ENCODE measurements at places on chromosomes 6 and 20.

DNA sequence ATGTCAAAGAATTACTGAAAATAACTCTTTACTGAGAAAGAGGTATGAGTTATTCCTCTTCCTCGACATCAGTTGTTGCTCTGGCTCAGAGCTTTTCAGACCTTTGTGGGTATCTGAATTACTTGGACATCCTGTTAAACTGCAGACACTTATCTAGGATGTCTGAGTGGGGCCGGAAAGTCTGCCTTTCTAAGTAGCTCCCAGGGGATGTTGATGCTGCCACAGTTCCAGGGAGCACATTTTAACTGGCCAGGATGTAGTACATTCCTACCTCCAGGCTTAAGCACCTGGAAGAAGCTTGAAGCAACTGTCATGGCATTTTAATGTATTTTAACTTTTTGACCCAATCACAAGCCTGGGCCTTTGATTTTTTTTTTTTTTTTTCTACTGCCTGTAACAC, 265.8 kb upstream of the PLCB4 start:
- no peak for DNase-seq

DNA sequence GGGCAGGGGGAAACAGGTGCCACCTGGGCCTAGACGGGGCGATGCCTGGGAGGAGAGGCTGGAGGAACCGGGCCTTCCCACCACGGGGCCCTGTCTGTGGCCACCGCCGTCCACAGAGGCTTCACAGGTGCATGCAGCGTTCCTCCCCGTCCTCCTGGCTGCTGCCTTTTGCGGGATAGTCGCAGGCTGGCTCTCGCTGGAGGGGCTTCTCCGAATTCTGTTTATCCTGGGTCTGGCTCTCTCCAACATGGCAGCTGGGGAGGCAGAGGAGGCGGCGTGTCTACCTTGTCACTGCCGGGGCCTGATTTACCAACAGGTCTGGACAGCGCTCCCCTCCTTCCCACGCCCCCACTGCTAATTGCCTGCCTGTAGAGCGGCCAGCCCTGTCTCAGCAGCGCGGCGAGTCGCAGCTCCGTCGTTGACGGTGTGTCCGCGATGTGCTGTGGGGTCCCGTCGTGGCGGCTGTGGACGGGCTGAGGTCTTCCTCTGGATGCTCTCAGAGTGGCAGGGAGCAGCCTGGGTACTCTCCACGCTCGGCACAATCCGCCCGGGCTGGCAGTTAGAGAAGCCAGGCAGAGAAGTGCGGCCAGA, 262.9 kb downstream of the TAF4 start:
- DNase-seq: no peak

DNA sequence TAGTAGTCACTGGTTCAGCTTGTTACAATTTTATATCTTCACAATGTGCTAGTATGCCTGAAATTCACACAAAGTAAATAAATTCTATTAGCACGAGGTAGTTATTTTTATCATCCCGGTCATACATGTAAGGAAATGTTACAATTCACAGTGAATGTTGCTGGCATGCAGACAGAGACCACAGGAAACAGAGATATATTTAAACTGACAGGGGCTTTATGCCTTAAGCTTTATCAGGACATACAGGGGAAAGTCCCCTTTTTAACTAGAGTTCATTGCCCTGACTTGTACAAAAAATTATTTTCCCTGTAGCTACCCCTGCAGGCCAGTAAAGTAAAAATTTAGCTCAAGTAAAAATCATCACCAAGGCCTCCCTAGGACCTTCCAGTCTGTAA, 712.0 kb upstream of the NRSN1 start:
- DNase-seq: no peak

DNA sequence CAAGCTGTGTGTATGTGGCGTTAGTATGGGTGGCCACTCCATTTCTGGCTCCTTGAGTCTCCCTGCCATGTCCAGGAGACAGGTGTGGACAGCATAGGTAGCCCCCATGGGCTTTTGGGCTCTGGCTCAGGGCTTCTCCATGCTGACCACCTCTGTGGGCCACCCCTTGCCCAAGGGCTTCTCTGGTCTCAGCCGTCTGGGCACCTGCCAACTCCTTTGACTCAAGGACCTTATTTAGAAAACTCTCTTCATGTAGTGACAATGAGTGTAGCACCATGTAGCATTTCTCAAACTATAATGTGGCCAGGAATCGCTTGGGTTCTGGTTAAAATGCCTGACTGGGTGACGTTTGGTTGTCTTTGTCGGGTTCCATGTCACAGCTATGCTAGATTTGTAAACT, 5.1 kb upstream of the GTSF1L start:
- no peak for DNase-seq

DNA sequence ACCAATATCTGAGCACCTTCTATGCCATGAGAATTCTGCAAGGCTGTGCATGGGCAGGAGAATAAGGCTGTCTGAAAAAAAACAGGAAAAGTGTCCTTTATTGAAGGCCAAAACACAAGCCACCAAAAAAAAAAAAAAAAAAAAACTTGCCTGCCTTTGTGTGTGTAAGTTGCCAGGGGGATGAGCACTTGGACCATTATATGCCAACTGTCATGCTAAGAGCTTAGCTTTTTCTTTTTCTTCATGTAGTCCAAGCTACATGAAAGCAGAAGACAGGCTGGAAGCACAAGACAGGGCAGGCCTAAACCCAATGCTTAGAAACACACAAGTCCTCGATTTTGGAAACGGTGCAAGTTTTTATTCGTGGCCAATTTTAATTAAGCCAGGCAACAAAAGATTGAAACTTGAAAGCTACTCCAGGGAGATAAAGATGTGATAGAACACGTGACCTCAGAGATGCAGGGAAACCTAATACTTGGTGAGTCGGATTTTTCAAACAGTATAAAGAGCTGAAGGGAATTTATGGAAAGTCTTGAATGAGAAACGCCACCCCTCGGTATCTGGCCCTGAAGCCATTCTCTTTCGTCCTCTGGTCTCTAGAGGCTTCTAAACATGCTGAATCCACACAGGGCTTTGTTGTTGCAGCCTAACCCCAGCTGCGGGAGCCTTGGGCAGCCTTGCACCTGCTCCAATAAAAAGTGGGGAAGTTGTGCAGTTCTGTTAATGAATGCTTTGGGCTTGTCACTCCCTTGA, 8.6 kb downstream of the BMP7 start:
- no peak for DNase-seq

GRCh38 chr6:131164506-131164905, 29.2 kb downstream of the AKAP7 start:
- DNase-seq: no peak

DNA sequence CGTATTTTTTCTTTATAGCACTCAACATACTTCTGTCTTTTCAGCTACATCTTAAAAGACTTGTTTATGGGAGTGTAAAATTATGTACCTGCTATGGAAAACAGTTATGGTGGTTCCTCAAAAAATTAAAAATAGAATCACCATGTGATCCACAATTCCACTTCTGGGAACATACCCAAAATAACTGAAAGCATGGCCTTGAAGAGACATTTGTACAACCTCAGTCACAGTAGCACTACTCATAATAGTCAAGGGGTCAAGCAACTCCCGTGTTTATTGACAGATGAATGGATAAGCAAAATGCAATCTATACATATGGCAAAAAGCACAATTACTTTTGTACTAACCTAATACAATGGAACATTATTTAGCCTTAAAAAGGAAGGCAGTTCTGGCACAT, 74.5 kb downstream of the METTL24 start:
- DNase-seq: no peak

GRCh38 chr6:26390531-26390930, 7.6 kb downstream of the BTN2A2 start:
- no peak for DNase-seq

GRCh38 chr6:112109262-112109661, 21.9 kb downstream of the FAM229B start:
- DNase-seq: no peak

- no peak for DNase-seq
These were observed 98.2 kb downstream of the IRF4 start for GRCh38 chr6:489762-490161.

DNA sequence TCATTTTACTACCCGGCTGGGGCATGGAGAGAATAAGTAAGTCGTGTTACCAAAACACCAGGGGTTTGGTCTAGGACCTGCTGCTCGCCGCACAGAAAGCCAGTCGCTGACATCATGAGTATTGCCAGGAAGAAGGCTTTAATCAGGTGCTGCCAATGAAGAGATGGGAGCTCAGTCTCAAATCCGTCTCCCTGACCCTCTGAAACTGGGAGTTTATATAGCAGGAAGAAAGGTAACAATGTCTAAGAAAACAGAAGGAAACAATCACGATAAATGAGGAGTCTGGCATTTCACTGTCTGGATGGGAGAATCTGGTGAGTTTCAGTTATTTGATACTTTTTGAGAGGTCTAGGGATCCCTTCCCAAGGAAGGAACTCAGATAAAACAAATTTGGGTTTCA, 437.9 kb upstream of the JARID2 start:
- DNase-seq: no peak

DNA sequence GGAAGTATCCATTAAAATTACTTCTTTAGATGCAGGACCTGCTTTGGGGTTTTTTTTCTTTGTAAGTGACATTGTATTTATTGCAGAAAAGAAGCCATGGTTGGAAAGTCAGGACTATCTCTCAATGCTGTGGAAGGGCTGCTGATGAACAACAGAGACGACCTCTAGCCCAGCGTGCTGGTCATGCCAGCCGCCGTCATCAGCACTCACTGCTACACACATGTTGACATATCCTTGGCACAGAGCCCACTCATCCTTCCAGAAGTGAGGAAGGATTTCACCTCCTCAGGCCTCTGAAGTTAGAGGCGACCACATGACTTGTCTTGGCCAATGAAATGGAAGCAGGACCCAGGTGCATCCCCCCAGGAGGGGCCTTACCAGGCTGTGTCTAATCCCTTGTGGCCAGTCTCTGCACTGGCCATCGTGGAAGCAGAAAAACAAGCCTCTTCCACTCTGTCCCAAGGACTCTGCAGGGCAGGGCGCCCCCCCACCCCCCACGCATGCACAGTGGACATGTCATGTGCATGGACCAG, 343.5 kb downstream of the TAF4 start:
- DNase-seq: no peak

DNA sequence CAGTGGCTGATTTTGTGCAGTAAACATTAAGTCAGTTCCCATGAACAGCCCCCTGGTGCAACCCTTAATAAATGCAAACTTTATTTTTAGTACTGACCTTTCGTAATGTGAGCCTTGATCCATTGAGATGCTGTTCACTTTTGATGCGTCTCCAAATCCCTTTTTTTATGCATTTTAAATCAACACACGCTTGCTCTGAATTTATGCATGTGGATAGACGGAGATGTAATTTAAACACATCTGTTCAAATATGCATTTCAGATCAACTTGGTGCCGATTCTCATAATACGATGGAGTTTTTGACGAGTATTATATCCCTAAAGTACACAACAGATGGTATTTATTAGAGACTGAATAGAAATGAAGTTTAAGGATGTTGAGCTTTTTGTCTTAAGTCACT, 505.7 kb downstream of the CDKAL1 start:
- no peak for DNase-seq

- no peak for DNase-seq
These were observed 154.3 kb downstream of the MRPL14 start for GRCh38 chr6:43972913-43973300.

DNA sequence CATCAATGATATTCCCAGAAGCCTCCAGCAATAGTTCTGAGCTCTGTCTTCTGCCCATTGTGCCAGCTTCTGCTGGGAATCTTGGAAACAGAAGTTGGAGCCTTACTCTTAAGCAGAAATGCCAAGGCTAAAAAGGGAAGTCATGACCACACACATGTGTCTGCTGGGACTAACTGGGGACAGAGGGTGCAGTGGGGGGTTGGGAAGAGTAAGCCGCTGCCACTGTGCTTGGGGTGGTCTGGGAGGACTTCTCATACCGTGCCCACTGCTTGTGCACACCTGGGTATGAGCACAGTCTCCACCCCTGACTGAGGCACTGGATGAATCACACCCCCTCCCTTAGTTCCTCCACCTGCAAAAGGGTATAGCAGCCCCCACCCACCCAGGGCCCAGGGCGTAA, 90.7 kb downstream of the CDC5L start:
- no peak for DNase-seq

GRCh38 chr6:53107091-53107490, 41.5 kb downstream of the GCM1 start:
- DNase-seq: no peak

- no peak for DNase-seq
These were observed 10.3 kb downstream of the KIF25 start for GRCh38 chr6:168007592-168008338.

GRCh38 chr20:59518881-59519706, 85.2 kb upstream of the PHACTR3 start:
- DNase-seq: no peak

DNA sequence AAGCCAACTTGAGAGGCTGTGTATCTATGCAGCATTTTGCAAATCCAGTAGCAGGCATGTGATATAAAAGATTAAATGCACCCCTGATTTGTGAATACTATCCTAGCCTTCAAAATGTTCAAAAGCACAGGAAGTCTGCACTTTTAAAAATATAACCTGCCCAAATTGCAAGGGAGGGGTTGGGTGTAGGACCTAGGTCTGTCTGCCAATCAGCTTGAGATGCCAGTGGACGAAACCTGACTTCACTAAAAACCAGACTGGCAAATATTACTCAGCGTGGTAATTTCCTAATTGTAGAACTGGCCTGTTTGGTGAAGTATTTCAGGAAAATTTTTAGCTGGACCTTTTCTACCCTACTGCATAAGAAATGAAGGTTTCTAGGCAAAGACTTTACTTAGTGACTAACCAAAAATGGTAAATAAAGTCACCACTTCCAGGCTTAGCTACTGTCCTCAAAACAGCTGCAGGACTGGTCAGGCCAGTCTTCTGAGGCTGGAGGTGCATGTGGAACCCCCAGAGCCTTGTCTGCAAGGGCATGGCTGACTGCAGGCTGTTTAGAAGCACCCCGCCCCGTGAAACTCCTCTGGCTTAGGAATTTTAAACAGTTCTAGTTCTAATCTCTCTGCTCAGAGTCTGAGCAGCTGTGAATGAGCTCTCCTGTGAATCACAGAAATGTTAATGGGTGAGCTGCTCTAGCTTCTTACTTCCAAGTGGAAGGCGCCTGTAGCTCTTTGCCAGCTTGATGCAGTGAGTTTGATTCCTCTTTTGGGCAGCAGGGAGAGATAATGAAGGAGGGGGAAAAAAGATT, 104.4 kb upstream of the ESR1 start:
- DNase-seq: no peak

DNA sequence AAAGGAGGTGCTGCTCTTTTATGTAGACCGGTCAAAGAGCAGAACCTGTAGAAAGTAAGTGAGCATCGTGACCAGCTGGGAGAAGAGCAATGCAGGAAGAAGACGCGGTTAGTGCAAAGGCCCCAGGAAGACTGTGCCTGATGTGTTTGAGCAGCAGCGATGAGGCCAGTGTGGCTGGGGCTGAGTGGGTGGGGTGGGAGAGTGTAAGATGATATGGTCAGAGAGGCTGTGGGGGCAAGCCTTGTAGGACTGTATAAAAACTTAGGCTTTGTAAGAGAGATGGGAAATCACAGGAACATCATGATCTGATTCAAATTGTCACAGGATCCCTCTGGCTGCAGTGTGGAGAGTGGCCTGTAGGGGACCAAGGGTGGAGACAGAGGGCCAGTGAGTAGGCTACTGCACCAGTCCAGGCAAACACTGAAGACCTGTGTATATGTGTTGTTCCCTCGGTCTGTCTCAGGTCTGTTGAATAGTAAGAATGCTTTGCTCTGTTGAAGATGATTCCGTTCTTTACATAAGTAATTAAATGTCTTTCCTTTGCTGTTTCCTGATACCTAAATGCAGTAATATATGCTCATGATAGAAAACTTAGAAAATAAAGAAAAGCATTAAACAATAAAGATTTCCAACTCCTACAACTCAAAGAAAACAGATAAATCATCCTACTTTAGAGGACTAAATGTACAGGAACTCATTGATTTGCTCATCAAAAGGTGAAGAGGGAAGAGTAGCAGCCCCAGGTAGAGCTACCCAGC, 23.6 kb upstream of the WFDC2 start:
- DNase-seq: no peak

- no peak for DNase-seq
These were observed 7.7 kb upstream of the SCP2D1 start for GRCh38 chr20:18805881-18806280.

All from stimulated activated CD4-positive, alpha-beta T cell treated with anti-CD3 and anti-CD28 coated beads, Interleukin-12 subunit alpha, Interleukin-12 subunit beta, amount 100 ng/mL, for 24 hours (primary cell).